ENCODE measurements at places on chromosomes 13 and 19.
A peak's percentile ranks its signal among the peaks of the same experiment; 100 is the strongest.

DNA sequence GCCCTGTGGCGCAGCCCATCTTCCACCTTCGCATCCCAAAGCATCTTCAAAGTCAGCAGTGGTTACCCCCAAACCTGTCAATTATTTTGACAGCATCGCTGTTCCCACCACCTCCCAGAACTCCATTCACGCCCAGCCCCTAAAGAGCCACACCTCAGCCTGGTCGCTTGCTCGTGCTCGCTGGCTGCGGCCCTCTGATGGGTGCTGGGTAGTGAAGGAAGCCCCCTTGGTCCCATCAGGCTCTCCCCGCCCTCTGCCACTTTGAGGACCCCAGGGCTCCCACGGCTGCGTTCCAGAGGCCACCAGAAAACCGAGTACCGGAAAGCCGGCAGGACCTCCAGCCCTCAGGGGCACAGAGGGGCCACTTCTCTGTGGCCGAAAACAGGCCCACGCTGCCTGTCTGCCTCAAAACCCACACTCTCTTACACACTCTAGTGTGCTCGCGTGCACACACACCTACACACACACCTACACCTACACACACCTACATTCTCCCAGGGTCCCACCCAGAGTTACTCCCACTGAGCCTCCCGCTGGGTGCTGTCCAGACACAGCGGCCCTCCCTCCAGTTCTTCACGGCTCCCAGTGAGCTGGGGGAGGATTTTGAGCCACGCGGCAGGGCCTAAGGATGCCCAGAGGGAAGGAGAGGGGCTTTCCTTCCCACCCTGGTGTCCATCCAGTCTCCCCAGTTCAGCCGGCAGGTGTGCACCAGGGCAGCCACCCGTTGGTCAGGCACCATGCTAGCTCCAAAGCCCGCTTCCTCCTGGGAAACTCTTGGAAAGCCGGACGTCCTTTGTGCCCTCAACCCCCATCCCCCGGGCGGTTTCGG is 1.9 kb downstream of the VSTM2B start:
- H3K4me1 ChIP-seq = peaks cover 28% of the 10 kb centered on the region
- DNase-seq = no peak
- H3K27me3 ChIP-seq = peaks cover 57% of the 10 kb centered on the region
- no peaks in the 10 kb centered on the region for H3K36me3 ChIP-seq

DNA sequence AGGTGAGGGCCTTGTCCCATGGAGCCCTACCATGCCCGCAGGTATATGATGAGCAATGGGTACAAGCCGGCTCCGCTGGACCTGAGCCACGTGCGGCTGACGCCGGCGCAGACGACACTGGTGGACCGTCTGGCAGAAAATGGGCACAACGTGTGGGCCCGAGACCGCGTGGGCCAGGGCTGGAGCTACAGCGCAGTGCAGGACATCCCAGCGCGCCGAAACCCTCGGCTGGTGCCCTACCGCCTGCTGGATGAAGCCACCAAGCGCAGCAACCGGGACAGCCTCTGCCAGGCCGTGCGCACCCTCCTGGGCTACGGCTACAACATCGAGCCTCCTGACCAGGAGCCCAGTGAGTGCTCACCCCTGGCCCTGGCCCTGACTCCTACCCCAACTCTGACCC is 32.6 kb downstream of the RYR1 start:
- DNase-seq = no peak
- peaks cover 14% of the 10 kb centered on the region for H3K27me3 ChIP-seq
- H3K4me1 ChIP-seq = no peaks in the 10 kb centered on the region
- no peak overlapping the region for H3K27ac ChIP-seq
- no peaks in the 10 kb centered on the region for H3K36me3 ChIP-seq

DNA sequence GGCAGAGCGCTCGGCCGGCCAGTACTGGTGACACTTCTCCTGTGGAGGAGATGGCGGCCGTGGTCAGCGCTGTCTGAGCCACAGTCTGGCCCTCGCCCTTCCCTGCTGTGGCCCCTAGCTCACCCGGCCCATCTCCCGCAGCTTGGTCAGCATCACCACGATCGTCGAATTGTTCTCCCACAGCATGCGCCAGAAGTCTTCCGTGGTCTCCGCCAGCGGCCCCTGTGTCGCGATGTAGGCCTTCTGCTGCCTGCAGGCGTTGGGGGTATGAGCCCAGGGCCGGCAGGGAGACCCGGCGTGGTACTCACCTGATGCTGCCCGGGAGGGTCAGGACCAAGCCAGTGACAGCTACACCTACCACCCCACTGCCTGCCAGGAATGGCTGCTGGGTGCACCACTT is 130.1 kb downstream of the PTPRS start:
- no peak overlapping the region for H3K27ac ChIP-seq
- H3K36me3 ChIP-seq = no peaks in the 10 kb centered on the region
- H3K27me3 ChIP-seq = no peaks in the 10 kb centered on the region
- no peak for DNase-seq
- H3K4me3 ChIP-seq = no peak overlapping the region
- no peaks in the 10 kb centered on the region for H3K4me1 ChIP-seq

DNA sequence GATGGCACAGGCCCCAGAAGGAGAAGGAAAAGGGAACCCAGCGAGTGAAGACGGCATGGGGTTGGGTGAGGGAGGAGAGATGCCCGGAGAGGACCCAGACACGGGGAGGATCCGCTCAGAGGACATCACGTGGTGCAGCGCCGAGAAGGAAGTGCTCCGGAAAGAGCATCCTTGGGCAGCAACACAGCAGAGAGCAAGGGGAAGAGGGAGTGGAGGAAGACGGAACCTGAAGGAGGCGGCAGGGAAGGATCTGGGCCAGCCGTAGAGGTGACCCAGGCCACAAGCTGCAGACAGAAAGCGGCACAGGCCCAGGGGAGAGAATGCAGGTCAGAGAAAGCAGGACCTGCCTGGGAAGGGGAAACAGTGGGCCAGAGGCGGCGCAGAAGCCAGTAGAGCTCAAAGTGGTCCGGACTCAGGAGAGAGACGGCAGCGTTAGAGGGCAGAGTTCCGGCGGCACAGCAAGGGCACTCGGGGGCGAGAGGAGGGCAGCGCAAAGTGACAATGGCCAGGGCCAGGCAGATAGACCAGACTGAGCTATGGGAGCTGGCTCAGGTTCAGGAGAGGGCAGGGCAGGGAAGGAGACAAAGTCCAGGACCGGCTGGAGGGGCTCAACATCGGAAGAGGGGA is 1.1 kb downstream of the PPP1R12C start:
- peak overlapping the region; percentile 87 for H3K27ac ChIP-seq
- no peaks in the 10 kb centered on the region for H3K27me3 ChIP-seq
- H3K4me1 ChIP-seq = peaks cover 55% of the 10 kb centered on the region
- H3K4me3 ChIP-seq = peak overlapping the region; percentile 93
- H3K36me3 ChIP-seq = peaks cover 22% of the 10 kb centered on the region

DNA sequence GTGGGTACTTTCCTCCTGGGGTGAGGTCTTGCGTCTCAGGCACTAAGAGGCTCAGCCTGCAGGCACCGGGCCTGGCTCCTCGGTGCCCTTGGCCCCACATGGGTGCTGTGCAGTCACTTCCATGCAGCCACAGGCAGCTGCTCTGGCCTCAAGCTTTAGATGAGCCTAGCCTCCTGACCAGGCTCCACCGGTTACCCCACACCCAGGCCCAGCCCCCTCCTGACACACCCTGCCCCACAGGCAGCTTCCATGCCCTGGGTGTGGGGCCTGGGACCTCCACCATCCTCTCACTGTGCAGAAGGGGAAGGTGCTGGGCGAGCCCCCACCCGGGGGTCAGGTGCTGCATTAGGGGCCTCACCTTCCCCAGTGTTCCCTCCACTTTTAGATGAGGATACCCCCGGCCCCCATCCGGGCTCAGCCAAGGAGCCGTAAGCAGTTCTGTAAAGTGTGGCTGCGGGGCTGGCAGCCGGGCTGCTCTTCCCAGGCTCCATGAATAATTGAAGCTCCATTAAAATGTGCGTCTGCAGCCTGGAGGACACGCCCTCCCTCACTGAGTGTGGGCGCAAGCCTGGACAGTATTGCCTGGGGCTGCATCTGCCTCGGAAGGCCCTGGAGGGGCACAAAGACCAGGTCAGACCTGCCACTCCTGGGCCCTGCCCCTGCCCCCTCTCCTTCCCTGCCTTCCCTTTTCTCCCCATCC is 72.5 kb upstream of the KCTD15 start:
- no peaks in the 10 kb centered on the region for H3K27me3 ChIP-seq
- H3K4me3 ChIP-seq = no peak overlapping the region
- H3K27ac ChIP-seq = no peak overlapping the region
- no peaks in the 10 kb centered on the region for H3K36me3 ChIP-seq

GRCh38 chr13:75904012-75904411 is 267.9 kb downstream of the LMO7 start:
- H3K27me3 ChIP-seq = peaks cover 5% of the 10 kb centered on the region
- no peak overlapping the region for H3K4me3 ChIP-seq
- DNase-seq = no peak

DNA sequence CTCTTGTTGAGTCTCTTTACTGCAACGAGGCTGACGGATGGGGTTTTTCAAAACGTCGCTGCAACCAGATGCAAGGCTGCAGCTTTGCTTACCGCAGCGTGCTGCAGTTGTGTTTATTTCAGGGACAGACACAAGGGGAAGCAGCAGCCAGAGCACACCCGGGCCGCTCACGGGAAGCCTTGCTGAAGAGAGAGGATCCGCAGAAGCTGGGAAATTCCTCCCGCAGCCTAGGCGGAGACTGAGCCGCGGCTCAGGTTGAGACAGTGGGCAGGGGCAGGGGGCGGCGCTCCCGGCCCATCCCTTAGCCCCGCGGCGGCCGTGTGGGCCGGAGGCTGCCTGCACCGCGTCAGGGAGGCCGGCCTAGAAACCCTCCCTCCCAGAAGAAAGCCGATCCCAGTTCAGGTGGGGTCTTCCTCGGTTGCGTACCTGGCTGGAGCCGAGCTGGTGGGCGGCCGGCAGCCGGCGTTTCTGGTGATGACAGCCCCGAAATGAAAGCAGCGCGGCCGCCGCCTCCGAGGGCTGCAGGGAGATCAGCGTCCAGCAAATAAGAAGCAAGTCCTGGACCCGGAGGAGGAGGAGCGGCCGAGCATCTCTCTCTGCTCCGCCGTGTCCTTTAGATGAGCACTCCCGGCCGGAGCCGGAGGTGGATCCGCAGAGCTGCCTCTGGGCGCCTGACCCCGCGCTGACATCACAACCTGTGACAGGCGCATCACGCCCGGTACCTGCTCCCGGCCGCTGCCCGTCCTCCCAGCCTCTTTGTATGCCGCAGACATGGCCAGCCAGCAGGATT is at the start of gene FRY:
FRY (plus strand) TSS at position 750 of the 790 bp plus-strand sequence; CDS start at position 772, 22 bp downstream.
- H3K27me3 ChIP-seq = peaks cover 7% of the 10 kb centered on the region
- peaks cover 26% of the 10 kb centered on the region for H3K4me1 ChIP-seq
- H3K4me3 ChIP-seq = peak within 1 kb of the TSS; percentile 94

- no peak for DNase-seq
- H3K4me3 ChIP-seq = no peak overlapping the region
- peaks cover 16% of the 10 kb centered on the region for H3K27me3 ChIP-seq
- no peaks in the 10 kb centered on the region for H3K4me1 ChIP-seq
- no peak overlapping the region for H3K27ac ChIP-seq
These were observed 77.3 kb downstream of the SLC6A16 start for GRCh38 chr19:49247676-49248075.

- H3K27me3 ChIP-seq = peaks cover 32% of the 10 kb centered on the region
- no peak overlapping the region for H3K4me3 ChIP-seq
- no peak overlapping the region for H3K27ac ChIP-seq
- DNase-seq = no peak
- H3K4me1 ChIP-seq = no peaks in the 10 kb centered on the region
- no peaks in the 10 kb centered on the region for H3K36me3 ChIP-seq
These were observed 40.1 kb upstream of the ONECUT3 start for GRCh38 chr19:1713170-1713569.
